Hypothalamus (tissue), 51 donors: ENCODE measurements at places on chromosomes 2 and 18.

DNA sequence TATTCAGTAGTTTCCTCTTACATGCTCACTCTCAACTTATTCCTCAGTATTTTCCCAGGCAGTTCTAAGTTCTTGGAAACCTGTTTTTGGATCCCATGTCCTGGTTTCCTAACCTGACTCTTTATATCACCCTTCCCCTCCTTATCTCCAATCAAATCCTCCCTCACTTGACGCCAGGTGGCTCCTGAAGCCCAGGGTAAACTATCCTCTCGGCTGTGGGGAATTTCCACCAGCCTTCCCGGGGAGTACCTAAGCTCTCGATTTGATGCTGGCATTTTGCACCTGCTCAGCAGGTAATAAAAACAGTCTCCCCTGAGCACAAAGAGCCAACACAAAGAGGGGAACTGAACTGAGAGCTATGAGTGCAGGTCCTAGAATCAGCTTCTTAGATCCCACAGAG is 538.0 kb downstream of the SLC4A3 start:
- DNase-seq = no peak

GRCh38 chr18:46630160-46630559 is 26.9 kb downstream of the LOXHD1 start:
- DNase-seq = no peak

DNA sequence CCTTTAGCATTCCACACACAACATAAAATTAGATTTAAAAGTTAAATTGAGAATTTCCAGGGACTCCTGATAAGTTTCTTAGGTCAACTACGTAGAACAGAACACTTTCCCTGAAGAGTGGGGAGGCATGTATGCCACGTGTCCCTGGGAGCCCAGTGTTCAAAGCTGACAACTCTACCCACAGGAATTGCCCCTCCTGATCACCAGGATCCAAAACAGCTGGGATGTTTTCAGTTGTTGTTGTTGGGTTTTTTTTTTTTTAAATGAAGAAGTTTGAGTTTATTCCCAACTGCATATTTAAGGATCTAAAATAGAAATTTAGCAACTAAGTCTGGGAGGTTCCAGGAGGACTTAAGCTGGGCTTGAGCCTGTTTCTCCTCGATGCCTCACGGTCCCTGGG is 100.5 kb downstream of the TPGS2 start:
- DNase-seq = no peak

DNA sequence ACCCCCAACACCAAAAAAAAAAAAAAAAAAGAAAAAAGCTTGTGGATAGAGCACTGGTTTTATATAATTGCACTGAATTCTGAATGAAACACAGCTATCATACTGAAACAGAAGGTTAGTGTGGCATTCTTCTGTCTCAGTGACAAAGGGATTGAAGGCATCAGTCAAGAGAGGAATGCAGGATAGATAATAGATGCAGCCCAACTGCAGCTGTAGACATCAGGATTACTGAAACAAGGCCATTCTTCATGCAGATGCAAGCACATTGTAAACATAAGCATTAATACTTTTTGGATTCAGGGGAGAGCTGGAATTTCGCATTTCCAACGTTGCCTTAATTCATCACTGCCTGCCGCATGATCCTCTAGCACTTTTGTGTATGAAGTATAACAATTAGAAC is 897.4 kb upstream of the KLHL29 start:
- DNase-seq = no peak

DNA sequence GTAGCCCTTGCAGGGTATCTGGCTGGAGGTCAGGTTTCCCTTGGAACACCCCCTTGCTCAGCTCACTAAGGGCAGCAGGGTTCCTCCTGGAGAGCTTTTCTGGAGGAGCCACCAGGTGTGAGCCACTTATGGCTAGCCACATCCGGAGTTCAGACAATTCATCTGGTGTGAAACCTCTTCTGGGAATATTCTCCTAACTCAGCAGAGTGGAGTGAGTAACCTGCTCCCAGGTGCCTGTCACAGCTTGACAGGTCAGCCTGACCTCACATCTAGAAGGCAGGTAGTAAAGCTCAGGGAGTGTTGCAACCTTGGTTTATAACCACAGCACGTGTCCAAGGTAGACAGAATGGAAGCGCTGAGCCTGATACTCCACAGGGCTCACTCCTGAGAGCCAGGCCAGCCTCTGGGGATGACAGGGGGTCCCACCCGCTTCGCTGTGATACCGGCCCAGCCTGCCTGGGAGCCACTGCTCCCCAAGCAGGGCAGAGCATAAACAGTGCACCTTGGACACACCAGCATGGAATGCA is 62.6 kb upstream of the TGFA start:
- DNase-seq = no peak

DNA sequence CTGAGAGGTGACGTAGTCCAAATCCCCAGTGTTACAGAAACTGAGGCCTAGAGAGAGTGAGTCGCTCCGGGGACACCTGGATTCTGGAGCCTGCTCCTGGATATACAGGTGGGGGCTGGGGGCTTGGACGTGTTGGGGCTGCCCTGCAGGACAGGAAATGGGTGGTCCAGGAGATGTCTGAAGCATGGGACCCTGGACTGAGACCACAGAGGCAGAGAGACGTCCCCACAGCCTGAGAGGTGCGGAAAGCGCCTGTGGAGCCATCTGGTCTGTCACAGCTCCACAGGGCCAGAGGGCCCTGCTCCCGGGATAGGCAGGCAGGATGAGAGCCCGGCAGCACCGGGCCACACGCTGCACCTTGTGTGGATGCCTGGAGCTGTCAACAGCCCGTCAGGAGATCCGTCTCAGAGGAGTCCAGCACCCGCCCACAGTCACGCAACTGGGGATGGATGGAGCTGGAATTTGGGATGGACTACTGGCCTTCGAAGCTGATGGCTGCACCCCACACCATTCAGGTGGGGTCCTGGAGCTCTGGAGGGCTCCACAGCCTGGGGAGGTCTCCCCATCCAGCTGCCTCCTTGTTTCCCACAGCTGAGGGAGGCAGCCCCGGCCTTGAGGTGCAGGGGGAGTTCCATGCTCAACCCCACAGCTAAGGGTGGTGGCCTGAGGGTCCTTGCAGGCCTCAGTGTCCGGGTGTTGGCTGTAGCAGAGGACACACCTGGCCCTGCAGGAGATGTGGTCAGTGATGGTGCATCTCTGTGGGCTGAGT is 303.0 kb downstream of the NDUFA10 start:
- DNase-seq = no peak

GRCh38 chr2:217732992-217733391 is 269.8 kb downstream of the TNS1 start:
- DNase-seq = no peak

GRCh38 chr2:160538559-160539355 is 45.1 kb upstream of the RBMS1 start:
- no peak for DNase-seq

DNA sequence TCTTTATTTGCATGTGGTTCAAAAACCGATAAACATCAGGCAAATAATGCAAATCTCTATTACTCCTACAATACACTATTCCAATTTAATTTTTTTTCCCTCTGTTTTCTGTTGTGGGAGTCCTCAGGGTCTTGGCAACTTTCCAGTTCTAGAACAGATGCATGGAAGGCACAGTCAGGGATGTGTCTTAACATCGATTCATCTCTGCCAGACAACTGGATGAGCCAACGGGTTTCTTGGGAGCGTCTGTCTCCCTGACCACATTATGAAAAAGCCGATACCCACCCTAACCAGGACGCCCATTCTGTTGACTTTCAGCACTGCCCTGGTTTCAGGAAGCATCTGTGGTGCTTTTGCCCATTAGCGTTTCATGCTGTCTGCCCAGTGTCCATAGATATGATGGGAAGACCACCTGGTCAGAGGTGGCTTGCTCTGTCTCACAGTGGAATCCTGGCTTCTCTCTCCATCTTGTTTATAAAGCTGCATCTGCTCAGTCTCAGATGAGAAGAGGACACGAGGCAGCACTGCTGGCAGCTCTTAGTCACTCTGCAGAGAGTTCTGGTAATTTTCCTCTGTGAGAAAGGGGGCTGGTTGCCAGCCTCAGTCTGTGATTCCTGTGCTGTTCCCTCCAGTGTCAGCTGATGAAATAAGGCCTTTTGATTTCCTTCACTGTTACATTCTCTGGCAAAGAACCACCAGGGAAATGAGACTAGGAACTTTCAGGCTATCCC is 57.9 kb upstream of the KCNE4 start:
- peak; percentile 37 for DNase-seq

DNA sequence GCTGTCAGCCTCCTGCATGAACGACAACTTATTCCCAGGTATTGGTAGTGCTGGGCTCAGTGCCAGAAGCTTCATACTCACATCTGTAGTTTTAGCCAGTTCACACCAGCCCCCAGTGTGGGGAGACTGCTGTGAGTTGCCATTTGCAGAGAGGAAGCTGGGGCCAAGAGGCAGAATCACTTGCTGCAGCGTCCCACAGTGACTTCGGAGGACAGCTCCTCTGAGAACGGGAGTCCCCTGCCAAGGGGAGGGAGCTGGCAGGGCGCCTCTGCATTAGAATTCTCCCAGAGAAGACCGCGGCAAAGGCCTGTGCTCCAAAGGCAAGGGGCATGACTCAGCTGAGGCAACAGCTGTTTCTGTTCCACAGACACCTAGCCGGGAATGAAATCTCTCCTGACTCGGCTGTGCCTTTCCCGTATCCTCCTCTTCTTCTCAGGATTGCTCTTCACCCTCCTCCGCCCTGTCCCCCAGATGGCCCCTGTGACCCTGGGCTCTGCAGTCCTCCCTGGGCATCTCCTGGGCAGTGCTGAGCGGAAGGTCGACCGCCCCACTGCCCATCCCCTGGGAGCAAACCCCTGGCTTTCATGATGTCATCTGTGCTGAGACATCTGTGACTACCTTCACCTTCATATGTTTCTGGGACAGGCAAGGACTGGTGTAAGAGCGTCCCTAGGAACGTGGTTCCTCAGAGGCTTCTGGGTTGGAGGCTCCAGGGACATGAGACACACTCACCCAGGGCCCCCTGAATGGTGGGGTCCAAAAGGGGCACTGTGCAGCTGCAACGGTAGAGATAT is 18.0 kb downstream of the MAL start:
- no peak for DNase-seq

- DNase-seq = no peak
Observed at GRCh38 chr2:71793926-71794325, 340.6 kb downstream of the DYSF start.

- DNase-seq = no peak
Observed at GRCh38 chr2:239935789-239936758, 89.1 kb downstream of the NDUFA10 start.

- no peak for DNase-seq
Observed at GRCh38 chr2:25025229-25026007, 16.5 kb upstream of the EFR3B start.

GRCh38 chr2:85183479-85183878 is 50.3 kb downstream of the TCF7L1 start:
- DNase-seq = no peak

DNA sequence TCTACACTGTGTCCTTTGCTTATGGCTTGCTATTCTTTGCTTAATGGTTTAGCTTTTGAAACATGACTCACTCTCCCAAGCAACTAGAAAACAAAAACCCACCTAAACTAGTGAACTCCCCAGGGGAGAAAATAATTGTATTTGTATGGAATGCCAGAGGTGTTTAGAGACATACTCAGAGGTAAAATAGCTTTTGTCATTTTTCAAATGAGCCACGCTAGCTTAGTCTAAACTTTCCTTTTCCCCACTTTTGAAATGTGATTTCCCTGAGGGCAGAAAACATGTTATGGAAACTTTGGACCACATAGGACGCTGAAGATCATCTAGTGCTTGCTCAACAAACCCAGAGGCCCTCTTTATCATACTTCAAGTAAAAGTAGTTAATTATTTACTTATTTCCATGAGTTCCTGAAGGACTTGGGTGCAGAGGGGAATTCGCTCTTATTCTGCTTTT is 16.5 kb upstream of the CYTIP start:
- no peak for DNase-seq

DNA sequence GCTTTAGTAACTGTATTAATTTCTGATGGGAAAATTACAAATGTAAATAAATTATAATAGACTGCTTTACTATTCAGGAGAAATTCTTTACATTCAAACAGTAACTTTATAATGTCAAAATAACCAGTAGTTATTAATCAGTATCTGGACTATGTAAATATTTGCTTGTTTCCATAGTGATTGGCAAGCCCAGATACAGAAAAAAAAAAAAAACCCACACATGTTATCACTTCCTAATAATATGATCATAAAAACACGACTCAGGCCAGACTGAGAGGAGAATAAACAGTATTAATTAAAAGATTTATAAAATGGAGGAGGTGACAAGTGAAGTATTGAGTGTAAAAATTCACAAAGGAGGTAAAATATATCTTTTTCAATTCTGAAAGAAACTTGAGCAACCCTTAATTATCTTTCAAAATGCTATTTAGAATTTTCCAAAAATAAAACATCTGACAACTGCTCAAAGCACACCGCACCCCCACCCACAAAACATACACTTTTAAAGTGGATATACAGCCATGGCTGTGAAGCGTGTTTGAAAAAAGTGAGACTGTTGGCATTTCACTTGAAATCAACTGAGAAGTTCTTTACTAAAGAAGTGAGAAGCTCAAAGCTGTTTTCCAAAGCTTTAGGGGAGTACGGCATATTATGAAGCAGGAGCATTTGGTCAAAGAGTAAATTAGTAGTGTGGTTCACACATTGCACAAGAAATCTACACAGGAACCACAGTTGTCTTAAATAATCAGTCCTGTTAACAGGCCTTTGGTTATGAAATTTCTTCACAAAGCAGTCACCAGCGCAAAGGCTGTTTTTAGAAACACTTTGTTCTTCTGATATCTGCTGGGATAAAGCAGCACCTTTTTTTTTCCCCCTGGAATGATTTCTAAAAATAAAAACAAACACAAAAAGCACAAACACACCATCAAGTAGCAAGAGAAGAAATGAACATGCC is 475.8 kb downstream of the TXNL1 start:
- DNase-seq = no peak

DNA sequence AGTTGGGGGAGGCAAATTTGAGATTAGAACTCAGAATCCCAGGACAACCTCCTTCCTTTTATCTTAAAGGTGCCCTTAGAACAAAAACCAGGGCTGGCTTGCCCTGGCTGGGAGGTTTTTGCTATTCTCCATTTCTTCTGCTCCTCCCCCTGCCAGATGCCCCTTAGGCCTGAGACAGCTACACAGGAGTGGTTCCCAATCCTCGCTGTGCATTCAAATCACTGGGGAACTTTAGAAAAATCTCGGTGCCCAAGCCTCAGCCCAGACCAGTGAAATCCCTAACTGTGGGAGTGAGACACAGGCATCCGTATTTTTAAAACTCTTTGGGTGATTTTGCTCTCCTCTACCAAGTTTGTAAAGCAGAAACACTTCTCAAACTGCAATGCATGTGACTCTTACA is 38.8 kb downstream of the LBH start:
- no peak for DNase-seq

GRCh38 chr2:178804791-178805190 is 2.4 kb downstream of the TTN start:
- no peak for DNase-seq

- no peak for DNase-seq
Observed at GRCh38 chr2:216934151-216934550, 74.3 kb upstream of the TNP1 start.

- DNase-seq = no peak
Observed at GRCh38 chr18:55328301-55328700, 259.7 kb downstream of the TCF4 start.

- DNase-seq = no peak
Observed at GRCh38 chr2:165144315-165144714, 59.5 kb downstream of the SCN3A start.

GRCh38 chr2:181408861-181409260 is 48.3 kb upstream of the ITGA4 start:
- no peak for DNase-seq

GRCh38 chr2:101766871-101767739 is 69.6 kb downstream of the MAP4K4 start:
- DNase-seq = no peak

GRCh38 chr18:23735021-23735464 is 45.8 kb downstream of the LAMA3 start:
- no peak for DNase-seq
